ENCODE measurements at places on chromosomes 6 and 20. TPM values are rescaled to one million over a fixed set of nuclear protein-coding genes. Genes with fewer than 3 reads are reported as not detected.

Gene HSPA12B
- total RNA-seq = not detected

- no peak for DNase-seq
- H3K4me1 ChIP-seq = no peaks in the 10 kb centered on the region
- H3K27ac ChIP-seq = no peak overlapping the region
- H3K27me3 ChIP-seq = no peaks in the 10 kb centered on the region
- H3K36me3 ChIP-seq = no peaks in the 10 kb centered on the region
These were observed 218.4 kb downstream of the MAFB start for GRCh38 chr20:40470445-40471260.

Gene RGS17
- 0.26 TPM for total RNA-seq

GRCh38 chr6:36050947-36051710 is 23.5 kb downstream of the MAPK14 start:
- H3K4me3 ChIP-seq = no peak overlapping the region
- no peaks in the 10 kb centered on the region for H3K27me3 ChIP-seq
- H3K4me1 ChIP-seq = peaks cover 11% of the 10 kb centered on the region
- no peak overlapping the region for H3K27ac ChIP-seq

- H3K4me3 ChIP-seq = peak overlapping the region; percentile 83
- no peaks in the 10 kb centered on the region for H3K27me3 ChIP-seq
- H3K27ac ChIP-seq = peak overlapping the region; percentile 91
These were observed 110.5 kb downstream of the SCML4 start for GRCh38 chr6:107713563-107713962.

GRCh38 chr6:29777310-29777709 is 50.3 kb upstream of the HLA-G start:
- no peak overlapping the region for H3K4me3 ChIP-seq
- DNase-seq = no peak
- no peak overlapping the region for H3K27ac ChIP-seq
- H3K27me3 ChIP-seq = peaks cover 53% of the 10 kb centered on the region
- no peaks in the 10 kb centered on the region for H3K4me1 ChIP-seq
- H3K36me3 ChIP-seq = peaks cover under 1% of the 10 kb centered on the region

Gene L3MBTL3
- total RNA-seq = 7.4 TPM

GRCh38 chr6:71280701-71281100 is 7.9 kb upstream of the OGFRL1 start:
- DNase-seq = no peak
- no peak overlapping the region for H3K4me3 ChIP-seq
- H3K36me3 ChIP-seq = no peaks in the 10 kb centered on the region

DNA sequence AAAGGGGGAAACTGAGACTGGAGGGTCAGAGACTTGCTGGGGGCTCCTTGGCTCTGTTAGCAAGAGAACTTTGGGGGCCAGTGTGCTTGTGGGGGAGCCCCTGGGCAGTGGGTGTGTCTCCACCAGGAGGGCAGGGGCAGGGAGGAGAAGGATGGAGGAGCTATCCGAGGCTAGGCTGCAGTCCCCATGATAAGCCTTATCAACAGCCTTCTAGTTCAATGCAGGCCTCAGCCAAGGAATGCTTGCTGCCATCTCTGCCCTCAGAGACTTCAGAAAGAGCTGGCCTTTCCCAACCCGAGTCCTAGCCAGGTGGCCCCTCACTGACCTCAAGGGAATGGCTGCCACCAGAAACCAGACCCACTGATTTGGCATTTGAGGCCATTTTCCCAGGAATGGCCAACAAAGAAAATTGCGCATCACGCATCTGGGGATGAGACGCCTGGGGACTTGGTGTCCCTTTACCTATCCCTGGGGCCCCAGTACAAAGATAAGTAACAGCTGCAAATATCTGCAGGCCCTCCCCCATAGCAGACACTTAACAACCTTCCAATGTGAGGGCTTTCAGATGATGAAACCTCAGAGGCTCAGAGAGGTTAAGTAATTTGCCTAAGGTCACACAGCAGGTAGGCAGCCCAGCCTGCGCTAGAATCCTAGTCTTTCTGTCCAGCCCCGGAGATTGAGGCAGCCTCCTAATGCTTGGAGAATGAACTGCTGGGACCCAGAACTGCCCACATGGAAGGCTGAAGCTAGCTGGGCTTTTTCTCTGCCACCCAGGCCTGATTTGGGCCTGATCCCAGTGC is 4.9 kb downstream of the TGM2 start:
- H3K4me1 ChIP-seq = no peaks in the 10 kb centered on the region
- H3K36me3 ChIP-seq = no peaks in the 10 kb centered on the region
- H3K27ac ChIP-seq = no peak overlapping the region
- no peak for DNase-seq

Gene PGC
- not detected for total RNA-seq

DNA sequence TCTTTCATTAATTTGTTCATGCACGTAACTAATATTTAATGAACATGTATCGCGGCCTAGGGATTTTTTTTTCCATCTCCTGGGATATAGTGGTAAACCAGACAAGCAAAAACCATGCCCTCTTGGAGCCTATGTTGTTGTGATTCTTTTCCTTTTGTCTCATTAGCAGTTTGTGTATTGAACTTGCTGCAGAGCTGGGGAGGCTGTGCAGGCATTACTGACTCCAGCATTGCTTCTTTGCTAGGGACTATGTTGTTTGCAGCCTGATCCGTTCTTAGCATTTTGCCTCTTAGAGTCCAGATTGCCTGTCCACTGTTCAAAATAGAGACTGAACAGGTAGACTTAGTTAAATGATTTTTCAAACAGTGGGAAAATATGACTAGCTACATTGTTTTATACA is 9.7 kb downstream of the SCAF8 start:
- no peak overlapping the region for H3K4me3 ChIP-seq
- no peak for DNase-seq
- no peaks in the 10 kb centered on the region for H3K36me3 ChIP-seq
- H3K27me3 ChIP-seq = no peaks in the 10 kb centered on the region
- no peak overlapping the region for H3K27ac ChIP-seq

- H3K4me1 ChIP-seq = peaks cover 12% of the 10 kb centered on the region
- DNase-seq = no peak
- H3K4me3 ChIP-seq = no peak overlapping the region
- no peaks in the 10 kb centered on the region for H3K27me3 ChIP-seq
- H3K27ac ChIP-seq = no peak overlapping the region
- no peaks in the 10 kb centered on the region for H3K36me3 ChIP-seq
These were observed 21.8 kb upstream of the BTBD3 start for GRCh38 chr20:11895861-11896387.

Gene MYO6
- total RNA-seq = 6.4 TPM

Gene TGM3
- not detected for total RNA-seq

GRCh38 chr6:3265671-3266070 is 6.9 kb downstream of the PSMG4 start:
- H3K27me3 ChIP-seq = no peaks in the 10 kb centered on the region
- DNase-seq = no peak
- no peak overlapping the region for H3K4me3 ChIP-seq
- no peak overlapping the region for H3K27ac ChIP-seq
- peaks cover 42% of the 10 kb centered on the region for H3K4me1 ChIP-seq
- H3K36me3 ChIP-seq = peaks cover 4% of the 10 kb centered on the region

Gene TTLL9
- not detected for total RNA-seq

DNA sequence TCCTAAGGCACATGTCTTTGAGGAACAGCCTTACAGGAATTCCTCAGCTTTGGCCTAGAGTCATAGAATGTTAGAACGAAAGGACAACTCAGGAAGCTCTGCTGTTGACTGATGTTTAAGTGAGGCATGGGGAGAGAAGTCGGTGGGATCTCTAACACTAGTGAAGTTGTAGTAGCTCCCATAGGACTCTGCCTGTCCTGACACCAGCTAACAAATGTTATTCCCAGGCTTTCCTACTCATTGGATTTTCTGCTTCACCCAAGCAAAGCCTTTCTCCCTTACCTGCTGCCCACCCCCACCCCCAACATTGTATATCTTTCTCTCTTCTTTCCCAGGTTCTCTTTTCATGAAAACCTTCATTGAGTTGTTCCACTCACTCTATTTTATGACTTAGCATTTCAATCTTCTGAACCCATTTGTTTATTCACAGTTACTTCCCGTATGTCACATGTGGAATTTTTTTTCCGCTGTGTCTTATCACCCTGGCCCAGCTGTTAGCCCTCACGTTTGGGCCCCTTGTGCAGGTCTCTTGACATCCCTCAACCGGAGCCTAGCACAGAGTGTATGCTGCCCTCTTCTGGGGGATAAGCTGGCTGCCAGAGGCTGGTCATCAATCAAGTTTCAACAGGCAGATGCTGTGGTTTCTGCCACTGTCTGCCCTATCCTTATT is 39.2 kb upstream of the RNF8 start:
- H3K36me3 ChIP-seq = peaks cover 15% of the 10 kb centered on the region
- H3K27ac ChIP-seq = peak overlapping the region; percentile 34
- no peaks in the 10 kb centered on the region for H3K27me3 ChIP-seq
- DNase-seq = peak; percentile 63

- DNase-seq = no peak
- H3K4me3 ChIP-seq = no peak overlapping the region
- H3K36me3 ChIP-seq = no peaks in the 10 kb centered on the region
- peaks cover 21% of the 10 kb centered on the region for H3K27me3 ChIP-seq
These were observed 1.5 kb upstream of the SLC17A4 start for GRCh38 chr6:25753079-25753478.

GRCh38 chr20:64222291-64222735 is 33.2 kb upstream of the PCMTD2 start:
- H3K27ac ChIP-seq = no peak overlapping the region
- H3K36me3 ChIP-seq = no peaks in the 10 kb centered on the region
- DNase-seq = no peak
- no peaks in the 10 kb centered on the region for H3K27me3 ChIP-seq
- peaks cover 4% of the 10 kb centered on the region for H3K4me1 ChIP-seq

Gene SEC23B
- 123 TPM for total RNA-seq

GRCh38 chr20:33250666-33251065 is 14.9 kb downstream of the BPIFA1 start:
- no peak overlapping the region for H3K27ac ChIP-seq

Gene OR2H1
- total RNA-seq = not detected

Gene MAPK13
- 40.7 TPM for total RNA-seq

GRCh38 chr20:20312562-20312961 is 55.3 kb upstream of the INSM1 start:
- peaks cover 11% of the 10 kb centered on the region for H3K27me3 ChIP-seq
- no peak for DNase-seq
- no peak overlapping the region for H3K27ac ChIP-seq
- no peaks in the 10 kb centered on the region for H3K36me3 ChIP-seq

Gene ULBP3
- 0.45 TPM for total RNA-seq
